ENCODE measurements at places on chromosomes 2 and 18.

GRCh38 chr18:65769652-65770051 lies 18.8 kb downstream of the CDH7 start:
- DNase-seq, result no peak

GRCh38 chr2:172735582-172736423 lies at the start of gene RAPGEF4:
RAPGEF4 (plus strand) TSS chr2:172735845; CDS start chr2:172735984, 139 bp downstream.
- peak; percentile 57 for DNase-seq

DNA sequence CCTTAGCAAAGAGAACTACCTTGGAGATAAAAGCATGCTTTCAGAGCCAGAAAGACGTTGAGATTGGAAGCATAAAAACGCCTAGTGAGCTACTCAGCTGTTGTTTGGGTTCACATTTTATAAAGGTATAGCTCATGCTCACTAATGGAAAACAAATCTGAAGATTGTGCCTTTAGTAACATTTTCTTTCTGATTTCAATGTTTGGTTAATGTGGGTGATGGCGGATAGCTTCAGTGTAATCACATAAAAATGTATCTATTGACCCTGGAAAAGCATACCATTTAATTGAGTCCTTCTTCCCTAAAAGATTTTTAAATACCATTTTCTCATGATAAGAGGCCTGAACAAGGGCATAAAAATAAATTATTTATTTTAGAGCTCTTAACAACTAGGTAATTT lies 73.4 kb downstream of the DTNA start:
- no peak for DNase-seq

- no peak for DNase-seq
Measured at GRCh38 chr18:75003039-75003438, 205.9 kb downstream of the PTGR3 start.

DNA sequence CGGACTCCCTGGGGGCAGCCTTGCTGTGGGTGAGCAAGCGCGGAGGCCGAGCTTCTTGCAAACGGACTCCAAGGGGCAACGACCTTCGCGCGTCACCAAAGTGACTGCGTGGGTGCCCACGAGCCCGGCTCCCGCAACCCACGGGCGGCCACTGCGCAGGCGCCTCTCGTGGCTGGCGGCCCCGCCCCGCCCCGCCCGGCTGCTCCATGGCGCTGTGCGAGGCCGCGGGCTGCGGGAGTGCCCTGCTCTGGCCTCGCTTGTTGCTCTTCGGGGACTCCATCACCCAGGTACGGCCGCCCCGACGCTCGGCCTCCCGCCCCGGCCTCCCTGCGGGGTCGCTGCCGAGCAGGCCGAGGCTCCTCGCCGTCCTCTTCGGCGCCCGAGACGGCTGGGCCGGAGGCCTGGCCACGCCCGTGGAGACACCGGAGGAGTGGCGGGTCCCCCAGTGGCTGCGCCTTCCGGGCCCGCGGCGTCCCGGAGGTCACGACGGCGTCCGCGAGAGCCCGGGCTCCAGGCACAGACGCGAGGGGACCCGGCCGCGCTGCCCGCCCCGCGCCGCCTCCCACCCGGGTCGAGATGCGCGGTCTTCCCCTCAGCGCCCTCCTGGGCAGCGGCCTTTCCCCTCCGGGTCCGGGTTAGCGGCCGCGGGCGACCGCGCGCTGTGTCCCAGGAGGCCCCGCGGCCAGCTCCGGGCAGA lies at the start of gene IAH1:
IAH1 (plus strand) TSS at position 191 of the 697 bp plus-strand sequence; CDS start at position 207, 16 bp downstream.
- peak; percentile 76 for DNase-seq

All from islet precursor cell (in vitro differentiated cells).